ENCODE measurements at places on chromosomes 13 and 19.
A peak's percentile ranks its signal among the peaks of the same experiment; 100 is the strongest.

DNA sequence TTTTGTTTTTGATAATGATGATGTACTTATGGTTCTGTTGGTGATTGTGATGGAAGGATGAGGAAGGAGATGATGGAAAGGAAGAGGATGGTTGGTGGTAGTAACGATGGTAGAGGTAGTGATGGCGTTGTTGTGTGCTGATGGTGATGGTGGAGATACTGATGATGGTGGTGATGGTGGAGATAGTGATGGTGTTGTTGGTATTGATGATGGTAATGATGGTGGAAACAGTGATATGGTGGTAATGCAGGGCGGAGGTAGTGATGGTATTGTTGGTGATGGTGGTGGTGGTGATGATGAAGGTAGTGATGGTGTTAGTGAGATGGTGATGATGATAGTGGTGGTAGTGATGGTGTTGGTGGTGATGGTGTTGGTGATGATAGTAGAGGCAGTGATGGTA, 12.7 kb downstream of the CLEC17A start:
- no peak for DNase-seq

DNA sequence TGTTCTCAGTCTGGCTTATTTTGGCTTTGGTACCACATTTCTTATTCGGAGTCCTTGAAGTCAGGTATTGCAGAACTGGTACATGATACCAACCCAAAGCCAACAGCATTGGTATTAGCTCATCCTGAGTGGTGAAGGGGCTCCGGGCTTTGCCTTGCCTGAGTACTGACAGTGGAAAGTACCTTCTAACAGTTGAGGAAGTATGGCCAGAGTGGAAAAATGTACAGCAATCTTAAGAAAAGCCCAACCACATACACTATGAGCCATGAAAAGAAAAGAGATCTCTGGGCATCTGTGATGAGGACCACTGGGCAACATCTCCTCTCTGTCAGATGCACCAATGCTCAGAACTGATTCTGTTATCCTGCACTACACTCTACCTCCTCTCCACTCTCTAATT, 8.3 kb downstream of the LCP1 start:
- no peak for DNase-seq

DNA sequence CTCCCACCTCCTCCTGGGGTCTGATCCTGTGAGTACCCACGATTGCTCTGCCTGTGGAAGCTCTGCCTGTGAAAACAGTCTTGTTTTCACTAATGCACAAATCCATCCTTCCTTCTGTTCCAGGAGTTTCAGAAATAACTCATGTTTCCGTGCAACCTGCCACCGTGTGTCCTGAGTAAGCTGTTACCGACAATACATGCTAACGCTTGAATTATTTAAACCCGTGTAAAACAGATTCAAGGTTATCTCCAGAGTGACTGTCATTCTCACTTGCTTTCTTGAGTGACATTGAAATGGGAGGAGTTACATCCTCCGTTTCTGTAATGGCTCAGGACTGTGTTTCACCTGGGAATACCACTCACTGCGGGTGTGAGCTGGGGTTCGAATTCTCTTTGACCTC, 24.9 kb downstream of the GPR12 start:
- DNase-seq: no peak

DNA sequence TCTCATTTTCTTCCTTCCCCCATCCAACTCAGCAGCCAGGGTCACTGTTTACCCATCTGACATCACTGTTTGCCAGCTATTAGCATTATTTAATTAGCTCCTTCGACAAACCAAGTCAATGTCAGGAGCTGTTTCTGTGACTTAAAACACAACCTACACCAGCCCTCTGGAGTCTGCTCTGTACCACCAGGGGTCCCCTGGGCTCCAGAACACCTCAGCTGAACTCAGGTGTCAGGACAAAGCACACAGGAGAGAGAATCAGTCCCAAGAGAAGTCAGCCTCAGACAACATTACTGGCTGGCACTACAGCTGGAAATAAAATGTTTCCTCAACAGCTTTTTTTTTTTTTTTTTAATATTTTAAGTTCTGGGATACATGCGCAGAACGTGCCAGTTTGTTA, 45.1 kb downstream of the DCLK1 start:
- no peak for DNase-seq

DNA sequence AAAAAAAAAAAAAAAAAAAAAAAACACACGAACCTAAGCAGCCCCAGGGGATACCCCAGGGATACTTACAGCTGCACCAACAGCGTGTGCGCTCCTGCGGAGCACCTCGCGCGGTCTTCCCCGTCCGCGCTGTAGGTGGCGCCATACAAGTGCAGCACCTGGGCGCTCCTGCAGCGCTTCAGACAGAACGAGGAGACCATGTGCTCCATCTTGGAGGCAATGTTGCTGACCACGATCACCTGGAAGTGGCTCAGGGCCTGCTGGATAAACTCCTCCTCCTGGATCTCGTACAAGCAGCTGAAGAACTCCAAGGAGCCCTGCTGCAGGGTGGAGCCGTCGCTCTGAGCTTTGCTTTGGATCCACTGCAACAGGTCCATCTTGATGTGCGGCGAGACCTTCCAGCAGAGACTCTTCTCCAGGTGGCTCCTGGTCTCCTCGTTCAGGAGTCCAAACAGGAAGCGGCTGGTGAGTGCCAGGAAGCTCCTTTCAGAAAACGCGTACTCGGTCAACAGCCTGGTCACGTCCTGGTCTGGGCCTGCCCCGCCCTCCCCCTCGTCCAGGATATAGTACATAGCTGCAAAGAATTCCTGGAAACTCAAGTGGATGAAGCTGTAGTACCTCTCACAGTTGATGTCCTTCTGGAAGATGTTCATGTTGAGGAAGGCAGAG, 14.5 kb downstream of the NLRP12 start:
- DNase-seq: no peak

DNA sequence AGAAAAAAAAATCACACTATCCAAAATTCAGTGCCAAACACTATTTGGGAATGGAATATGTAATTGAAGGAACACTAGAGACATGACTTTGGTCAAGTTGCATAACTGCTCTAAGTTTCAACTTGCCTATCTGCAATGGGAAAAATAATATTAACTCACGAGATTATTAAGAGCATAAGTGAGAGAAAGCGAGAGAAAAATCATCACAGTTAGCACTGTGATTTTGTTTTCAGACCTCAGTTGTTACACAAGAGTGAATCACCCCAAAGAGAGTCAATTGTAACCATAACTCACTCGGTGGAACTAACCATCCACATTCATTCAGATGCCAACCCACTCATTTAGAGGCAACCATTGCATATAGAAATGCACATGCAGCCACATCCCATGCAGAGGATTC, 147.1 kb downstream of the NHLRC3 start:
- no peak for DNase-seq

- DNase-seq: no peak
Observed at GRCh38 chr19:36183245-36183628, 31.0 kb upstream of the COX7A1 start.

GRCh38 chr13:86870444-86870843, 800.7 kb upstream of the SLITRK5 start:
- no peak for DNase-seq

GRCh38 chr13:90623318-90624011, 724.0 kb upstream of the MIR17HG start:
- DNase-seq: no peak

GRCh38 chr19:40363069-40363468, 14.6 kb downstream of the PLD3 start:
- no peak for DNase-seq

DNA sequence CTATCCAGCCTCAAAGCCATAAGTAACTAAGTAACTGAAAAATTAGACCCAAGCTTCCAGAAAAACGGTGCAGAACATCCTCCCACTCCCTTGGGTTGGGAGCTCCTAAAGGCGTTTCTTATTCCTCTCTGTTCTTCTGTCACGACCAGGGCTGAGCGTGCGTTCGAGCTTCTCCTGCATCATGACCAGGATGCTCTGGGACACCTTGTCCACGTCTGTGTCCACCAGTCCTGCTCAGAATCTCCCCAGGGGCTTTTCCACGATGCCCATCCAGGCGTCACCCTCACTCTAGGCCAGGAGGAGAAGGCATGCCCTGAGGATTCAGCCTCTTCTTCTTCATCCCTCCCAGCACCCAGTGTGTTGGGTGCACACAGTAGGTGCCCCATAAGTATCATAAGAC, 37.8 kb upstream of the GAS6 start:
- DNase-seq: no peak

DNA sequence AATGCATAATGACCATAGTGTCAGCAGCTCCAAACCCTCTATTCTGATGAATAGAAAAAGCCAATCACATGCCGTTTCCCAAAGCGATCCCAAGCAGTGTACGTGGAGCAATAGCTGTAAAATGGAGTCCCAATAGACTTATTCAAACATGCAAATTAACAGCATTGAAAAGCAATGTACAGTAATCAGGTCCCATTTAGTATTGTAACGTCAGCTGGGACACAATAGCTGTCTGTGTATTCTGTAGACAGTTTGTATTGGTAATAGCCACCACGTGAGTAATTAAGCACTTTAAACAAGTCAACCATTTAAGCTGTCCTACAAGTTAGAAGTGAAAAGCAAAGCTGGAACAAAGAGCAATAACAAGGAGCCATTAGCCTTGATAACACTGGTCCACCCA, 698.2 kb downstream of the PCDH17 start:
- DNase-seq: peak; percentile 72

- DNase-seq: peak; percentile 18
Observed at GRCh38 chr13:45662162-45662561, 40.0 kb upstream of the CBY2 start.

DNA sequence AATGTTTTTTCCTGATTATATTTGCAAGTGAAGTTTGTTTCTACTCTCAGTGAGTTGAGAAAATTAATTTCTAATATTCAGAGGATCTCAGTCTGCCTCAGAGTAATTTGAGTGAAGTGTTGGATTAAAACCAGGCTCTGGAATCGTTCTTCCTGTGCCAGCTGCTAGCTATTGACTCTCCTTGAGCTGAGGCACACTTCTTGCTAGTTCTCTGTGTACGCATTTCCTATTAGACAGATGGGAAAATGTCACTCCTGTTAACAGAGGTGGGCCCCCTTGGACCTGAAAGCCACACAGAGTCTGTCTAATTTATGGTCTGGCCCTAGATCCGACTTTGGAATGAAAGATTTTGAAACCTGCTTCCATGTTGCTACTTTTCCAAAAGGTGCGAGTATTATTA, 107.6 kb upstream of the RNF113B start:
- no peak for DNase-seq

GRCh38 chr19:11281356-11282049, 14.5 kb upstream of the TSPAN16 start:
- DNase-seq: no peak

DNA sequence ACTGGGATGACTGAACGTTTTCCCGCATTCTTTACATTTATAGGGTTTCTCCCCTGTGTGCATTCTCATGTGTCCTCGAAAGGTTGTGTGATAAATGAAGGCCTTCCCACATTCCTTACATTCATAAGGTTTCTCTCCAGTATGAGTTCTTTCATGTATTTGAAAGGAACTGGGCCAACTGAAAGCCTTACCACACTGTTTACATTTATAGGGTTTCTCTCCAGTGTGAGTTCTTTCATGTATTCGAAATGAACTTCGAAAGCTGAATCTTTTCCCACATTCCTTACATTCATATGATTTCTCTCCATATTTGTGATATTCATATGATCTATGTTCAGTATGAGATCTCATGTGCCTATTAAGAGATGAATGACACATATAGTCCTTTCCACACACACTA, 19.4 kb downstream of the ZNF709 start:
- no peak for DNase-seq

Measured in NCI-H1436 (cell line).